ENCODE measurements at places on chromosomes 1 and 21.

- DNase-seq, result peak; percentile 81
Measured at GRCh38 chr1:44786138-44786840, 1.7 kb downstream of the BEST4 start.

DNA sequence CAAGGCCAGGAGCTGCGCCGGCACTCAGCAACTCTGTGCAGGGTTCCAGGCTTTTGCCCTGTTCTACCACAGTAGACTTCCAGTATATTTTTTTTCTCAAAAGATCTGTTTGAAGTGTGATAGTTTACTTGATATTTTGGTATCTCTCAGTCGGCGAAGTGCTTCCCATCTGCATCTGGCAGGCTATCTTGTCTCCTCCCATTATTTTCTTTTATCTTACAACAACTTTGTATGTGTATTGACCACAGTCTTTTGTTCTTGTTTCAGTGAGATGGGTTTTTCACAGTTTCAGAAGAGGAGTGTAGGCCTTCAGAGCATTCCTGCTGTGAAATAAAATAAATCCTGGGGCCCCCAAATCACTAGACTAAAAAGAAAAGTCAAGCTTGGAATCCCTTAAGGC is 292.9 kb downstream of the PTGER3 start:
- peak; percentile 53 for DNase-seq

GRCh38 chr1:2386636-2387611 is 4.4 kb downstream of the MORN1 start:
- no peak for DNase-seq

- DNase-seq, result no peak
Measured at GRCh38 chr1:101221945-101222429, 14.8 kb upstream of the S1PR1 start.

GRCh38 chr1:243267914-243268653 is 12.2 kb downstream of the SDCCAG8 start:
- DNase-seq, result peak; percentile 73

GRCh38 chr1:31727849-31728248 is 24.0 kb upstream of the COL16A1 start:
- no peak for DNase-seq

DNA sequence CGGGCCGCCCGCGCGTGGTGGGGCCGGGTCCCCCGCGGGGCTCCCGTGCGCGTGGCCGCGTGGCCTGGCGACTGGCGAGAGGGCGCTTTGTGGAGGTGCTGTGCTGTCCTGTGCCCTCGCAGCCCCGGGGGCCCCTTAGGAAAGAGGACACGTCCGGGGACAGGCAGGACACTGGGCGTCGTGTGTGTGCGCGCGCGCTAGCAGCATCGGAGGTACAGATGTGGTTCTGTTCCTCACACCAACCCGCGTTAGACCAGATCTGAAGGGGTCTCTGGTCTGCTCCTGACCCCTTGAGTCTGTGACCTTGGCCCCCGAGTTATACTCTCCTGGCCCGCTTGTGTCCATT is 489 bp downstream of the ACTN2 start:
- no peak for DNase-seq

DNA sequence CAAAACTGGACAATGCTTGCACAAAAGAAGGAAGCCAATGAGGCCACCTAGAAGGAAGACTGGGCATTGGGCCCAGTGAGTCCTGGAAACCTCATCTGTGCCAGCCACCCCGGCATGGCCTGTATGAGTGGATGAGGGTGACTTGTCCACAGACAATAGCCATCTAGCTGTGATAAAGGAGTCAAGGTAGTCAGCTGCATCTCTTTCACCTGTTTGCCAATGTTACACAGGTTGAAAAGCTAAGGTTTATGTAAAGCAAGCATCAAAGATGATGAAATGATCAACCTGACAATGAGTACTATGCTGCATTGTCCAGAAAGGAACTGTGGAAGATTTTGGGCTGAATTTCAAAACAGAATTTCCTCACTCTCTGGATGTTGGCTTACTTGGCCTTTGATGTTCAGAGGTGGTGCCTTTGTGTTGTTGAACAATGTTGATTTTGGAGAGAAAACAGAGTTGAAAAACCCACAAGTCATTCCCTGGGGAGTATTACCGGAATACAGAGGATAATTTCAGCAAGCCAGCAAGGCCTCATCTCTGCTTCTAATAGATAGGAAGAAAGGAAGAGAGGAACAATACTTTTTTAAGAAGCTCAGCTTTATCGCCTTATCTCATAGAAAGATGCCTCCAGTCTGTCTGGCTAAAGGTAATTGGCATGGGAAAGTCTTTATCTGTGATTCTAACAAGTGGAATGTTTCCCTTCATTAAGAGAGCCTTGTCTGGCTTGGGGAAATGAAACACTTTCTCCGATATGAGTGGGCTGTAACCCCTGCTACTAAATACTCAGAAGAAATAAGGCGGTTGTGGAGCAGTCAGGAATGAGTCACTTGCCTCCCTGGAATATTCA is 11.4 kb upstream of the SELE start:
- no peak for DNase-seq

DNA sequence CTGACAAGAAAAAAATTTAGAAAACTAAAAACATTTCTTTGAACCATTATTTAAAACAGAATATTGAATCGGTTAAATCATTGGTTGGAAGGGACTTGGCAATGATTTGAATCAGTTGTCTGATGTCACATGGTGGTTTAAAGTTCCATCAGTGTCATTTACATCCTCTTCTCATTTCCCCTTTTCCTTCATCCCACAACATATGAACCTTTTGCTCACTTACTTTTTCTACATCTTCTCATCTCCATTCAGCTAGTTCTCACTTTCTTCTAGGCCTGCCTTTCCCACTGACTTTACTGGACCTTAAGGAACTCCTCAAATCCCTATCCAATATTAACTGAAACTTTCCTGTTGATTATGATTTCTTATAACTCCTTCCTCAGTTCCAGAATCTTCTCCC is 58.5 kb downstream of the PHACTR4 start:
- no peak for DNase-seq

GRCh38 chr1:226154593-226154992 is 31.9 kb downstream of the ACBD3 start:
- DNase-seq, result no peak

GRCh38 chr1:201143726-201144635 is 10.3 kb downstream of the TMEM9 start:
- no peak for DNase-seq

DNA sequence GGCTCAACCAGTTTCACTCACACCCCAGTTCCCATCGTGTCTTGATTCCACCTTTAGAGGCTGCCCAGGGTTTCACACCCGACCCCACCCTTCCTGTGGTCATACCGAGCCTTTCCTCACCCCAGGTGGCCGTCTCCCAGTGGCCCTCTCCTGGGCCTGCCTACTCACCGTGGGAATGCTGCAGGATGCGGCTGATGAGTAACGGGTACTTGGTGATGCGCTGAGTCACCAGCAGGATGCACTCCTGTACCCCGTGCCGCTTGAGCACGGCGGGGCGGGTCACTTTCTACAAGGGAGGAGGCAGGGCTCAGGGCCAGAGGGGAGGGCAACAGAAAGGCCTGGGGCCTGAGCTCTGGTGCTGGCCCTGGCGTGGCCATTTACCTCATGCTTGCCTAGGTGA is 16.4 kb downstream of the ARHGEF2 start:
- peak; percentile 65 for DNase-seq

- DNase-seq, result no peak
Measured at GRCh38 chr1:98555814-98556213, 105.7 kb upstream of the SNX7 start.

DNA sequence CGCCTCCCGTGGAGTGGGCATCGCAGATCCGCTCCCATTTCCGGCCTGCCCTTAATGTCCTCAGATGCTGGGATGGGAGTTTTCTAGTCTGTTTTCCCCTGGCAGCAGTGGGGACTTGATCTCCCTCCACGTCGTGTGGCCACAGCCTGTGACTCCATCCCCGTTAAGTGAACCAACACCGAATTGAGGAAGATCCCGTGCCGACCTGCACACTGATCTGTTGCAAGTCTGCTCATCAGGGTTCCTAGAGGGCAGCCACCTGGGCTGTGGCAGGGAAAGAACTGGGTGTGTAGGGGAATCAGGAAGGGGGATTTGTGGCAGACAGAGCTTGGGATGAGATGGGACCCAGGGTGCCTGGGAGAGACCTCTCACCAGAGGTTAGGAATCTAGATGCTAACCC is 23.3 kb upstream of the CDK18 start:
- DNase-seq, result no peak

GRCh38 chr21:18030248-18030647 is 211.1 kb upstream of the C21orf91 start:
- DNase-seq, result peak; percentile 49

DNA sequence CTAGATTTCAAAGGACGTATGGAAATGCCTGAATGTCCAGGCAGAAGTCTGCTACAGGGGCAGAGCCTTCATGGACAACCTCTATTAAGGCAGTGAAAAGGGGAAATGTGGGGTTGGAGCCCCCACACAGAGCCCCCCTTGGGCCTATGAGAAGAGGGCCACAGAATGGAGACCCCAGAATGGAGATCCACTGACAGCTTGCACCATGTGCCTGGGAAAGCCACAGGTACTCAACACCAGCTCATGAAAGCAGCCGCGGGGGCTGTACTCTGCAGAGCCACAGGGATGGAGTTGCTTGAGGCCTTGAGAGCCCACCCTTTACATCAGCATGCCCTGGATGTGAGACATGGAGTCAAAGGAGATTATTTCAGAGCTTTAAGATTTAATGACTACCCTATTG is 108.7 kb downstream of the DMRTB1 start:
- DNase-seq, result no peak

GRCh38 chr1:37347104-37347649 is 127.2 kb upstream of the ZC3H12A start:
- no peak for DNase-seq

DNA sequence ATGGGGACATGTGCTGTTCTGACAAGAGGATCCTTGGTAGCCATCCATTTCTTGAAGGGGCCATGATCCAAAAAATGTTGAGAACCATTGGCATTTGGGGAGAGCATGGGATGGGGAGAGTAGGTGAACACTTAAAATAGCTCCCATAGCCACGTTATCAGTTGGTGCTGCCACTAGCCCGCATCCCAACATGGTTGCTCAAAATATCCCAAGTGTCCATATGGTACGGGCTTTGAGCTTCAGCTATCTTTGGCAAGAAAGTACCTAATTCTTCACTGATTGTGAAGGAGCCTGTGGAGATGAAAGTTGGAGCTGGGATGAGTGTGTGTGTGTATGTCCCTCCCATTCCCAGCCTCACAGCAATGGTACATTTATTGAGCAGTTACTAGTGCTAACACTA is 3.1 kb upstream of the ZNF648 start:
- DNase-seq, result no peak

GRCh38 chr1:220300442-220301121 is 28.3 kb upstream of the RAB3GAP2 start:
- DNase-seq, result peak; percentile 29

DNA sequence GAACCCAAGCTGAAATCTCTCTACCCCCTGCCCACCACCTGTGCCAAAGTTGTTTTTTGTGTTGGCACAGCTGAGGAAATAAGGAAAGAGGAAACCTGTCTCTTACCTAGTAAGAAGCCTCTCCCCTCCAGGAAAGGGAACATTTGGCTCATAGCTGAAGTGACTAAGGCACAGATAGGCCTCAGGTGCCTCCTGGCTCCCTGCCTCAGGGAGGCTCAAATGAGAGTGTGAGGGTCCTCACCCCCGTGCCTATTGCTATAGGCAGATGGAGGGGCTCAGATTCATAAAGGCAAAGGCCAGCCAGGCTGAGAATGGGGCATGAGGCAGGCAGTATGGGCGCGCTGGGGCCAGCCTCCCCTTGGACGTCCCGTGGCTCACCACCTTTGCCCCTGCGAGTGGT is 7.4 kb downstream of the SLC30A2 start:
- no peak for DNase-seq

GRCh38 chr1:201171063-201172036 is 17.1 kb upstream of the TMEM9 start:
- peak; percentile 48 for DNase-seq

- DNase-seq, result no peak
Measured at GRCh38 chr1:12080156-12080555, 17.1 kb downstream of the TNFRSF8 start.

GRCh38 chr21:32070126-32070525 is 197.3 kb downstream of the HUNK start:
- no peak for DNase-seq

GRCh38 chr1:204909109-204909508 is 38.4 kb downstream of the NFASC start:
- DNase-seq, result no peak

DNA sequence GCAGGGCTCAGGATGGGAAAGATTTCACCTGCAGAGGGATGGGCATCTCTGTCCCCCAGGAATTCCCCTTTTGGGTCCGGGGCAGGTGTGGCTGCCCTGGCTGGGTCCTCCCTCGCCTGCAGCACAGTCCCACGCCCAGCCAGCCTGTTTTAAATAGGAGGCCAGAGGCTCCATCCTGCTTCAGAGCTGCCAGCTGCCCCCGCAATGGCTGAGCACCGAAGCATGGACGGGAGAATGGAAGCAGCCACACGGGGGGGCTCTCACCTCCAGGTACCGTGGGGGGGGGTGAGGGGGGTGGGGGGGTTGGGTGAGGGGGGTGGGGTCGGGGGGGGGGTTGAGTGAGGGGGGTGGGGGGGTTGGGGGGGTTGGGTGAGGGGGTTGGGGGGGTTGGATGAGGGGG is 3.6 kb downstream of the SCNN1D start:
- DNase-seq, result peak; percentile 48

GRCh38 chr1:111085676-111086075 is 54.2 kb downstream of the DRAM2 start:
- peak; percentile 13 for DNase-seq

GRCh38 chr1:170596701-170597100 is 64.7 kb downstream of the GORAB start:
- no peak for DNase-seq

- DNase-seq, result peak; percentile 54
Measured at GRCh38 chr1:20184481-20184900, 1.4 kb upstream of the UBXN10 start.

GRCh38 chr1:27990920-27991537 is 31.3 kb downstream of the XKR8 start:
- no peak for DNase-seq

GRCh38 chr1:167462341-167462740 is 56.0 kb downstream of the CD247 start:
- DNase-seq, result no peak

- DNase-seq, result peak; percentile 54
Measured at GRCh38 chr1:35120458-35121133, 41.4 kb downstream of the ZMYM1 start.

DNA sequence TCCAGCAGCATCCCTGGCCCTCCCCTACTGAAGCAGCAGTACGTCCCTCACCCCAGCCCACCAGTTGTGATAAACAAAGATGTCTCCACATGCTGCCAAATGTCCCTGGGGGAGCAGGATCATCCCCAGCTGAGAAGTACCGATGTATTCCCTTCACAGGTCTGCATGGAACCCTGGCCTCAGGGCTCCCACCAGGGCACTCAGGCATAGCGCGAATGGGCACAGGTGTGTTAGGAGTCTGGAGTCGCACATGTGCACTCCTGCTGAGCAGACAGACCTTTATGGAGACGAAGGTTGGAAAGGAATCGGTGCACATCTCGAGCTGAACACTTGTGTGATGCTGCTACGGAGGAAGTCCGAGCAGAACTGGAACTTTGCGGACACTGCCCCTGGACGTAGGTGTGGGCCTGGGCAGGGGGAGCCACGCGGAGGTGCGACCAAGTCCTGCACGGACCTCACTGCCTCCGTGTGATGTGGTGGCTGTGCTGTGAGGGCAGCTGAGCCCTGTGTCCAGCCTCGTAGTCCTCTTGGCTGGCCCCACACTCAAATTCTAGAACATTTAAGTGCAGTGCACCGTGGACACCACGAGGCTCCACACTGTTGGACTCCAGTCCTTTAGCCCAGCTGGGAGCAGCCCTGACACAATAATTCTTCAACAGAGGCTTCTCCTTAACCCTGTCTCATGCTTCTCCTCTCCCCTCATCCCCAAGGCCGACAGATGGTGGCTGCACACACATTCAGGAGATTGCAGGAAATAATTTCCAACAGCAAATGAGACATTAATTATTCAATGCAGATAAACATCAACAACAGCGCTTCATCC is 43.4 kb downstream of the RSPH1 start:
- DNase-seq, result no peak
